ENCODE measurements at places on chromosomes 3 and 15. TPM values are rescaled to one million over a fixed set of nuclear protein-coding genes. Genes with fewer than 3 reads are reported as not detected.

Gene GALK2
- 28.5 TPM for total RNA-seq

Gene GRIP2
- not detected for total RNA-seq

Gene BSN
- 0.07 TPM for total RNA-seq

Gene FAM3D
- not detected for total RNA-seq

Gene POPDC2
- total RNA-seq, result 0.22 TPM
